ENCODE measurements at places on chromosomes 13 and 19.

DNA sequence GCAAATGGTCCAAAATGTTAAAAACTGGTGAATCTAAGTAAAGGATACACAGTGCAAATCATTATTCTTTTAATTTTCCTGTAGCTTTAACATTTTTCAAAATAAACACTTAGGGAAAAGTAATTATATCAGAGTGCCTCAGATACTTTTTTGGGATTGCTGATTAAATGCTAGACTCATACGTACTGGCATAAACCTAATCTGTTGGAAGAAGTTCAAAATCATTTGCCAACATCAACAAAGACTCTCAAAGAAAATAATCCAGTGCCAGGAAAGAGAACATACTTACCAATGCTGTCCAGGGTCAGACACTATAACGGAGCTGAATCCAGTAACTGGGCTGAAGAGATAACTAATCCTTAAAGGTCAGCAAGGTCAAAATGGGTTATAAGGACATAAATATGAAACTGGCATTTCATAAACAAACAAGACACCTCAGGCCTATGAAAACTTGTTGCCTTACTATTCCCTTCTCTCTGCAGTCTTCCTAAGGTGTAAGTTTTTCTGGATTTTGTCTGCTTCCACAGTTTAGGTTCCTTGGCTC, 3.3 kb upstream of the ZNF420 start:
- no peak for DNase-seq

GRCh38 chr13:112859128-112859816, 109.7 kb upstream of the MCF2L start:
- no peak for DNase-seq

GRCh38 chr13:91405240-91405639, 6.8 kb downstream of the GPC5 start:
- no peak for DNase-seq

GRCh38 chr13:41182231-41182630, 12.1 kb downstream of the KBTBD7 start:
- DNase-seq: no peak

- peak; percentile 62 for DNase-seq
These were observed 9.7 kb upstream of the ARHGAP45 start for GRCh38 chr19:1057176-1057855.

- DNase-seq: no peak
These were observed 92.6 kb downstream of the MIPEP start for GRCh38 chr13:23796551-23796950.

DNA sequence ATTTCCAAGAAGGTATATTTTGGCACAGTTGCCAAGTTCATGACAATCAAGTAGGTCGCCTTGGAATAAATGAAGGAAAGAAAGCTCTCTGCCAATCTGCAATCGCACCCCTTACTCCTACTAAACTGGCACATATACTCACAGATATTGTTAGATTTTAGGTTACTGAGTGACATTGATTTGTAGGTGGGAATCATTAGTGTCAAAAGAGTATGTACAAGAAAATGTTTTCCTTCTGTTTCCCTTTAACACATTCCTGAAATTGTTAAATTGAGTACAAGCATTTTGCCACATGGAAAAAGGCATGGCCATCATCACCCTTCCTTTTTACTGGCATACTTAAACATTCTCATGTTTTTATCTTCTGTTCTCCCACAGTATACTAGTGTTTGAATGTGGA, 2868.3 kb upstream of the PCDH20 start:
- DNase-seq: no peak

DNA sequence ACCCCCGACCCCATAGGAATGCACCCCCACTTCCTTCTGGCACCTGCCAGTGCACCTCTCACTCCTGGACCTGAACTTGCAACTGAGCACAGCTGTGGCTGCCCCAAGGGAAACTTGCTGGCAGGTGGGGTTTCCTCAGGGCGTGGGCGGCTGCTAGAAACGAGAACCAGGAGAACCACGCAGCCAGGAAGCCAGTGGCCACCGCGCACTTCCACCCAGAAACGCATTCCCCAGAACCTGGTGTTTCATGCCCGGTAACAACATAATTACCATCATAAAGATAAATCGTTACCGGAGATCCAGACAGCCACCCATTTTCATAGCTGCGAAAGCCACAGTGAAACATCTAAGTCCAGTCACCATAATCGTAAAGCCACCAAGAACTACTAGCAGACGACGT, 75.2 kb upstream of the C13orf46 start:
- no peak for DNase-seq

DNA sequence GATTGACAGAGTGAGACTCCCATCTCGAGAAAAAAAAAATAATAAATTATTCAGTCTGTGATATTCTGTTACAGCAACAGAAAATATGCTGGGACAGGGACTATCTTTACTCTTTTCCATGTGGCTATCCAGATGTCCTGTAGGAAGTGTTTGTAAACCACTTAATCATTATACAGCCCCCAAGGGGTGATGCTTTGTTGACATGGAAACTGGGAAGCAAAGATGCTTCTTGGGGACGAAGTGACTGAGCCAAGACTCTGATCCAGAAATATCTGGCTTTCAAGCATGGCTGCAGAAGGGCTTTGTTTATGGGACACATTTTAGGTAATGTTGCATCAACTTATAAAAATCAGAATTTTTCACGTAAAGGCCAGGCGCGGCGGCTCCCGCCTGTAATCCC, 5.4 kb downstream of the ZNF8 start:
- no peak for DNase-seq

- no peak for DNase-seq
These were observed 65.5 kb upstream of the CEACAM21 start for GRCh38 chr19:41510484-41510883.

GRCh38 chr13:111095031-111095840, 19.9 kb upstream of the ARHGEF7 start:
- peak; percentile 73 for DNase-seq

GRCh38 chr19:4576016-4576933, 16.8 kb upstream of the SEMA6B start:
- peak; percentile 57 for DNase-seq

DNA sequence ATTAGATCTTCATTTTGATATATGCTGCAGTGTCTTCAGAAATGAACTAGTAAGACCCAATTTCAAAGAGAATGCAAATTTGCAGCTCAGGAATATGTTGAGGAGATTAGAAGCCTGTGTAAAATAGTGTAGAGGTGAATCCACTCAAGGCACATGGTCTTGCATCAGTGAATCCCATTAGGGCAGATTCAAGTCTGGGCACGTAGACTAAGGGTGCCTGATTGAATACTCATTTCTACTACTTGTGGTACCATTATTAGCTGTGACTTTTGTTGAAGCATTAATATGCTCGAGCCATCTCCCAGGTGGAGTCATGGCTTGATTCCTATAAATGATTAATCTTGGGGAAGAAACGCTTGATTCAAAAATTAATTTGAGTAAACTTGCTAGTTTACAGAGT, 129.4 kb downstream of the AKAP11 start:
- DNase-seq: no peak

- DNase-seq: peak; percentile 33
These were observed 243.5 kb downstream of the RGCC start for GRCh38 chr13:41700790-41701310.

DNA sequence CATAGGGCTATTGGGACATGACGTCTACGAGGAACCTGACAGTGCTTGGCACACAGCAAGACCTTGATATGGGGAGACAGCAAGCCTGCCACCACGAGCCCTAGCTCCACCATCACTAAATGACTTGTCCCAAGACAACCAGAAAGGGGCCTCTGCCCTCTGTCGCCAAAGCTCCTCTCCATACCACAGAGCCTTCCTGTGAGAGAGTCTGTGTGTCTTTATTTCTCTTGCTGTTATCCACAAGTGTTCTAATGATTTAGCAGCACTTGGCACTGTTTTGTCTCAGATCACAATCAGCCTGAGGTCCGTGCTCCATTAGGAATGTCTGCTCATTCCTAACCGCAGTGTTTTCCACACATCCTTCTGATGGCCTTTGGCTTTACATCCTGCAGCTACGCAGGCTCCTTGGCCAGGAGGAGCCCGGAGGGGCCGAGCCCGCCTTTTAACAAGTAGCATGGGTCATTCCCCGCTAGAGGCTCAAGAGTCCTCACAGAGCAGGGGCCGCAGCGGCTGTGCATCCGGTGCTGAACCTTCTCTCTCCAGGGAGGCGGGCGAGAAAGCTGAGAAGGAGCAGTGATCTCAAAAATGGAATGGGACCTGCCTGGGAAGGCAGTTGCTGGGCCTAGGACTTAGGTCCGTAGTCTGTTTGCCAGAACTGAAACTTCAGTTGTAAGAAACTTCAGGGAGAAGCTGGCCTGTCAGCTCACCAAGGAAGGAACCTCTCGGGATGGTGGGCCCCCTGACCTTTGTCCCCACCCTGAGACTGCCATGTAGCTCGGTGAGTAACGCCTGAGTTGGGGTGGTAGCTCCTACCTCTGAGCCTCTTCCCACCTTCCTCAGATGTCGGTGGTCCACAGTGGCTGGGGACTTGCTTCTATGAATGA, 61.1 kb upstream of the HMGB1 start:
- DNase-seq: no peak

GRCh38 chr13:29704648-29705047, 109.2 kb upstream of the SLC7A1 start:
- DNase-seq: no peak

DNA sequence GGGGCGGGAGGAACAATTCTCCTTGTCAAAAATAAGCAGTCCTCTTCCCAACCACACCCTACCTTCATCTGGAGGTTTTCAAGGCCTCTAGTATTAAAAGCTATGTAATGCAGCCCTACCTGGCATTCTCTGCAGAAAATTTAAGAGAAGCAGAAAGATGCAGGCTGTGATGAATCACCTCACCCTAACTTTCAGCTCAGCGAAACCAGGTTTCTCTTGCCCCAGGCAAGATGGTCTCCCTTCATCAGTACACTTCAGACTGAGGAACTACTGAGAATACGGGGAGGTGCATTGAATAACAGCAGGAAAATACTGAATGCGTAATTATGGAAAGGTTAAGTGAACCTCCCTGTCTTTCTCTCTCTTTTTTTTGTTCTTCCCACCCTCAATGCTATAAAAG, 437.6 kb upstream of the KLF12 start:
- DNase-seq: no peak

DNA sequence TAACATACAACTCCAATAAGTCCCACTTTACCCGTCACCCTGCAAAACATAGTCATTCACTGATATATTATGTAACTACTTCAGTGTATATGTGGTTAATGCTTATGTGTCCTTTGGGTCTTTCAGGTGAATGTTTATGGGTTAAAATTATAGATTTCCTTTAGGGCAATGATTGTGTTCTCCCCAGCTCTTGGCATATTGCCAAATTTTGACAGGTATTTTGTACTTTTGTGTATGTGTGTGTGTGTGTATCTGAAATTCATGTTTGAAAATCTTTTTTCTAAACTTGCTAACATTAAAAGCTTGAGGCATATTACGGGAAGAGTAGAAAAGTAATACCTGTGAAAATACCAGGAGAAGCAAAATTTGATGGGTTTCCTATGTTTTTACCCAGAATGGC, 8.2 kb downstream of the CDK8 start:
- DNase-seq: no peak

- no peak for DNase-seq
These were observed 1705.0 kb downstream of the OLFM4 start for GRCh38 chr13:54733639-54734038.

DNA sequence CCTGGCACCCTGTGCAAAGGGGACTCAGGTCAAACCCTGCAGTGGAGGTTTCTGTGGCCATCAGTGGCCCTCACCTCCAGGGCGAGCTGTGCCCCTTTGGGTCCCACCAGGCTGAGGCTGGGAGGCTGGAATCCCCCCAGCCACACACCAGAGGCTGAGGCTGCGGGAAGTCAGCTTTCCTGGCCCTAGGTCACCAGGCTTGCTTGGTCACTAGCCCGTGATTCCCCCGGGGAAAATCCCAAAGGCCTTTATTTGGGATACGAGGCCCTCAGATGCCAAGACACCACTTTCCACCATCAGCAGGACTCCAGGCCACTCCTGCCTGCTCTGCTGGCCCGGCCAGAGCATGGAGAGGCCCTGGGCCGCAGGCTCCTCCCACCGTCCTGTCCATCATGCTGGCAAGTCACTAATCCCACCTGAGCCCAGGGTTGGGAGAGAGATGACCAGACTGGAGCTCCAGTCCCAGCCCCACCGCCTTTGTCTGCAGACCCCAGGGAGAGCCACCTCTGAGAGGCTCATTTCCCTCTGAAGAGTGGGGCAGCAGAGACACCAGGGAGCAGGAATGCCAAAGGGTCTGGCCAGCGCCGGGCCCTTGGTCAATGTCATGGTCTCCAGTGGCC, 4.7 kb downstream of the NKPD1 start:
- no peak for DNase-seq

DNA sequence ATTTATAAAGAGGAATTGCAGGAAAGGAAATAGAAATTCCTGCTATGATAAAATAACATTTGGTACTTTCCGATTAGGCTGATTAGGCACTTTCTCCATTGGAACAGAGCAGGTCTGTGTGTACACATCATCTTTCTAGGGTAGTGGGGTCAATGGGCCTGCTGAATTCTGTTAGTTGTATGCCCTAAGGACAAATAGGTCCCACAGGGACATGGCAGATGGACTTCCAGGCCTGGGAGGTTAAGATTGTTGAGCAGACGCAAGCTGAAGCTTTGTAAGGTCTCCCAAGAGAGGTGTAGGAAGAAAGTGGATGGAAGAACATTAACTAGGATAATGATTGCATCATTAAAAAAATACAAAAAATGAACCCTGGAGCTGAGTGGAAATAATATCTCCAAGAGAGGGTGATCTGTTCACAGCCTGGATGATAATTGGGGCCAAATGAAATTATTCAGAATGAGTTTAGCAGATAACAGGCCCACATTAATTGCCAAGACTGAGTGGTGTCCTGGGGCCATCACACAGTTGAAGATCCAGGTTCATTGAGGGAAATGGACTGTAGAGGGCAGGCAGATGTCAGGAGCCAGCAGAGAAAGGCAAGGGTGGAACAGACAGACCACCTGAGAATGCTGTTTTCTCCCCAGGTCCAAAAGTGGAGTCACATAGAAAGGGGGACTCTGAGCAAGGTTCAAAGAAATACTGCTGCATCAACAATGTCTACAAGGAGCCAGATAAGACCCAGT, 215.1 kb downstream of the DNAJC15 start:
- DNase-seq: no peak

DNA sequence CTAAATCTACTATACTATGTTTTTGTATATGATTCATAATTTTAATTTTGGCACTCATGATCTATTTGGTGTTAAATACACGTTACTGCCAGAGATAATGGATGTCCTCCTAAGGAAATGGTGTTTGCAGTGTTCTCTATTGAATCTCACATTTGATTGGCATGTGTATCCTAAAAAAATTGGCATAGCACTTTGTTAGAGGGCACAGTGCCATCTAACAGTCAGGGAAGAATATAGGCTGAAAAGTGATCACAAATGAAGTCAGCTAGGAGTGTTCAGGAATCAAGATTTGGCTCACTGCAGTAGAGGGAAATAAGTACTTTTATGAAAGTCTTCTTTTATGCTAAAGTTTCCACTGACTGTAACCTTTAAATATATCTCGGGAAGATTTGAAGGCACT, 624.6 kb downstream of the GPC6 start:
- DNase-seq: no peak

DNA sequence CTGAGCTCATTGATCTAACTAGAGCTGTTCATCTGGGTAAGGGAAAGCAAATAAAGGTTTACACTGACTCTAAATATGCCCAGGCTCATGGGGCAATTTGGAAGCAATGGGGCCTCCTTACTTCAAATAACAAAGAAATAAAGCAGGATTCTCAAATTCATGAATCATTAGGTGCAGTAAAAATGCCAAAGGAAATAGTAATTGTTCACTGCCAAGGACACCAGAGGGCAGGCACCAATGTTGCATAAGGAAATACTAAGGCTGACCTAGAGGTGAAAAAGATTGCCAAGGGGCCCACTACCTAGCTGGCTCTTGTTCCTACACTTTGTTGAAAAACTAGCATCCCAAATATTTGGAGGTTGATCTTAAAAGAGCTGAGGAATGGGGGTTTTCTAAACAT, 1686.7 kb upstream of the MIR17HG start:
- DNase-seq: no peak
